ENCODE measurements at places on chromosomes 6 and 20.

GRCh38 chr6:109834595-109835437, 143.3 kb upstream of the GPR6 start:
- DNase-seq: no peak

DNA sequence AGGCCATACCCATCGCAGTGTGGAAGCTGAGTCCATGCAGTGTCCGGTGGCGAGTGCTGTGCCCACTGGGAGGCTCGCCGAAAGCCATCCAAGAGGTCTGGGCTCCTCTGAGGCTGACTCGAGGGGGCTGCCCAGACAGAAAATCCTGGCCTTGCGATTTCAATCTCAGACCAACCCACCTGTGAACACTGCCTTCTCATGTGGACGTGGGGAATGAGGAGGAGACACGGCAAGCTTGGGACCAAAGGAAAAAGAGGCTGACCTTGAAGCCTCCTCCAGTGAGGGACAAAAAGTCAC, 157.2 kb upstream of the AFDN start:
- no peak for DNase-seq

GRCh38 chr20:13348311-13349234, 127.5 kb downstream of the ISM1 start:
- no peak for DNase-seq

GRCh38 chr6:35508027-35508426, 4.7 kb downstream of the TULP1 start:
- no peak for DNase-seq

DNA sequence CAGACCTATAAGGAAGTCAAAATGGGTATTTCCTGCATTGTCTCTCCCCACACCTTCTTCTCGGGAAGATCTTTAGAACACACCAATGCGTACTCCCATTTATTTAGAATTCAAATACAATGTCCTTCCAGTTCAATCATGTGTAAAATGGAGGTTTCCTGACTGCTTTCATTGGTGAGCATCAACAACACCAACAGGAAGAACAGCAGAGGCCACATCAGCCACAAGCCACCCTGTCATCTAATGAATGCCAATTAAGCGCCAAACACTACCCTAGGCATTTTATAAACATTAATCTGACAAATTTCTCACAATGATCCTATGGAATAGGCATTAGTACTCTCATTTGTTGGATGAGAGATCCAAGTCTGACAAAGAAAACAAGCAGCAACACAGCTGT, 68.4 kb upstream of the SMLR1 start:
- no peak for DNase-seq

DNA sequence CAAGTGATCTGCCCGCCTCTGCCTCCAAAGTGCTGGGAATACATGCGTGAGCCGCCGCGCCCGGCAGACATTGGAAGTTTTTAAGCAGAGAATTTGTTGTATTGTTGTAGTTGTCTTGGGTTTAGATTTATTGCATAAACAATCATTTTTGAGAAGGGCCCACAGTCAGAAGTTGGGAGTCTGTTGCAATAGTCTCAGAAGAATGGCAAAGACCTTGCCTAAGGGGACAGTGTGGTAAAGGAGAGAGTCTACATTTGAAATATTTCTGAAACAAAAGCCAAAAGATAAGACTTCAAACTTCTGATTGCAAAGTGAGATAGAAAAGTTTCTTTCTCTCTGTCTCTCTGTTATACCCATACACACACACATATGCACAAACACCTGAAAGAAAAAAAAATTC, 22.5 kb downstream of the HFE start:
- DNase-seq: no peak

- no peak for DNase-seq
These were observed 18.0 kb upstream of the MAP3K4 start for GRCh38 chr6:160973311-160974250.

DNA sequence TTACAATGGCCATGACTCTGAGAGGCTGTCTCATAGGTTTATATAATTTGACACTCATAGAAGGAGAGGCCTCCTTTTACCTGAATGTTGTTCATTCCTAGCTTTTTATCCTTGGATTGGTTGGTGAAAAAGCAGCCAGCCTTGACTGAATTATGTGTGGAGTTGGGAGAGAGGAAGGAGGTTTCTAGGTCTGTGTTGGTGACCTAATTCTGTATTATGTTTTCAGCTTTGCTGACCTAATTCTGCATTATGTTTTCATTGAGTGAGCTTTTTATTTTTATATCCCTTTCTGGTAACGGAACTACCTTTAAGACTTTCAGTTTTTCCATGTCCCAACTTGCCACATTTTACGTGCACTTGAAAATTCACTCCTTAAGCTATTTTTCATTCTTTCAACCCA, 59.1 kb upstream of the RNF144B start:
- DNase-seq: no peak

DNA sequence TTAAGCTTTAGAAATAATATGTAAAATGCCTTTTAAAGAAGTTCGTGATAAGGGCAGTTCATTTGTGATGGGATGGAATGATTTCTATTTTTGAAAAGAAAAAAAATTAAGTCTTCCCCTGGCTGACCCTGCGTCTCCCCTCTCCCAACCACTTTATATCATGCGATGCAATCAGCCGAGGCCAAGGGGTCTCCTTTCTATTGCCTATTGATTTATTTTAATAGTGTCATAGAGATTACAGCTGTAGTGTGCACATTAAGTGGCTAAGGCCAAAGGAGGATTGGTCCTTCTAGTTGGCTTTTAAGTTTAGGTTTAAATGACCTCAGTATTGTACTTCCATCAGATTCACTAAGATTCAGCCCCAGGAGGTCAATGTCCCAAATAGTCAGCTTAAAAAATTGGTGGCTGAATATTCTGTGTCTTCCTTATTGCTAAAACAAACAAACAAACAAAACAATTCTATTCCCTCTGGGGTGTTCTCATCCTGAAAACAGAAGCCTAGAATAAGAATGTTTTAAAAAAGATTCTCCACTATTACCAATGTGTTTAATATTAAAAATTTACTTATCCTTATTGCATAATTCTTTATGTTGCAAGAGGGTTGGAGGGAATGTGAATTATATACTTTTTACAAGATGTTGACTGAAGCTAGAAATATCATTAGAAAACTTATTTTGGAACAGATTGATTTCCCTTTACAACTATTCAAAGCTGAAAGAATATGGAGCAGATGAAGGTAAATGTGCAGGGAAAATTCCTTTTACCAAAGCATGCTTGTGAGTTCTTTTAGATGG, 359.1 kb downstream of the SAMD5 start:
- no peak for DNase-seq

Measured in activated CD4-positive, alpha-beta T cell treated with anti-CD3 and anti-CD28 coated beads for 48 hours (primary cell).